ENCODE measurements at places on chromosomes 5 and 9. TPM values are rescaled to one million over a fixed set of nuclear protein-coding genes. Genes with fewer than 3 reads are reported as not detected.

The CCL27 gene
- not detected for total RNA-seq

The PCDHB7 gene
- not detected for total RNA-seq

The PLAC8L1 gene
- not detected for total RNA-seq

DNA sequence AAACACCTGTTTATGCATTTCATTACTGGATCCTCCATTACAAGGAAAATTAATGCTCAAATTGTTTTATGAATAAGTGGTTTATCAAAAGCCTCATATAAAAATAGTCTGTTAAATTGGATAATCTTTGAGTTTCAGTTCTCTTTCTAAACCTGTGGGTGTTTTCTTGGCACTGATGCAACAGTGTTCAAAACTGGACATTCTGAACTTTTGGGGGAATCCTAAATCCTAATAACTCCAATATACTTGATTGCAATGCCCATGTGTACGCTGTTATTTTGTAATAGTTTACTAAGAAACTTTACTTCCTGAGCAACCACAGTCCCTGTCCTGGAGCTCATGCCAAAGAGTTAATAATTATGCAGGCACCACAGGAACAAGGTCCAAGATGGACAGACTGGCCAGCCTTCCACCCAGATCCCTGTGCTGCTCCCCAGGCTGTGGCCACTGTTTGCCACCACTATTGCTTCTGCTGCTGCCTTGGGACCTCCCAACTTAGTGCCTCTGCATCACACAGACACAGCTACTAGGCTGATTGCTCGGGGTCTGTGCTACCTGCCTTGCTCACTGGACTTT, 14.0 kb downstream of the IRGM start:
- no peak for DNase-seq

- no peak for DNase-seq
Measured at GRCh38 chr5:68515514-68515913, 300.0 kb downstream of the PIK3R1 start.

DNA sequence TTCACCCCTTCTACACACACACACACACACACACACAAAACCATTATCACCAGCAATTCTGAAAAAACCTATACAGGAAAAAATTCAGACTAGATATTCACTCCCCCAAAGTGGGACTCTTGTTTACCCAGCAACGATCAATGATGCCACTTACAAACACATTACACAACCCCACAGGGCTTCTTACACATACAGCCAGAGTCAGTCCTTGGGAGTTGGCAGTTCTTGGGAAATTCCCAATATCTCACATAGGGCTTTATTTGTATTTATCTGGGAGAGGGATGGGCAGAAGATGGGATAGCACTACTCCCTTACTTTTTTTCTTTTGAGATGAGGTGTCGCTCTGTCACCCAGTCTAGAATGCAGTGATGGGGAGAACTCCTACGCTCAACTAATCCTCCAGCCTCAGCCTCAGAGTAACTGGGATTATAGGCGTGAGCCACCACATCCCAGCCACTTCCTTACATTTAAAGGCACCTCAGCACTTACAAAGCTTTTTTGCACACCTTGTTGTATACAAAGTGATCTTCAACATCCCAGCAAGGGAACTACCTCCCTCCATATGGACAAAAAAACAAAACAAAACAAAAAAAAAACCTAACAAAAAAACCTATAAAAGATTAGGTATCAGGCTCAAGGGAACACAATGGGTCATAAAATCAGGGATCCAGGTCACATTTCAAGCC, 168.4 kb downstream of the TSSK1B start:
- DNase-seq, result no peak

GRCh38 chr5:76804266-76804665, 14.6 kb upstream of the F2RL1 start:
- DNase-seq, result no peak

DNA sequence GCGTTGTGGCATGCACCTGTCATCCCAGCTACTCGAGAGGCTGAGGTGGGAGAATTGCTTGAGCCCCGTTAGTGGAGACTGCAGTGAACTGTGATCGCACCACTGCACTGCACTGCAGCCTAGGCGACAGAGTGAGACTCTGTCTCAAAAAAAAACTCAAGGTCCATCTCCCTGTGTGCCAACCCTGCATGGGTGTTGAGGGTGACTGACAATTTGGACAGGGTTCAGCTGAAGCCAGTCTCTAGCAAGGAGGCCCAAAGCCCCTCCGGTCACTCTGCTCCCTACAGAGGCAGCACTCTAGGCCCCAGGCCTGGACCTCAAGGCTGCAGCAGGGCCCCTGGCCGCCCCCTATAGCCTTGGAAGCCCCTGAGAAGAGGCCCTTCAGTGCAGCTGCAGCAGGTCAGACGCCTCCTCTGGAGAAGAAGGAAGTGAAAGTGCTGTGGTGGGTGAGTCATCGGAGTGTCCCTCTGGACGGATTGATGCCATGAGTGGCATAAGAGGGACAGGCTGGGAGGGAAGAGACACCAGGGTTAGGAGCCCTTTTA, 39.2 kb upstream of the NEK6 start:
- DNase-seq, result peak; percentile 68

DNA sequence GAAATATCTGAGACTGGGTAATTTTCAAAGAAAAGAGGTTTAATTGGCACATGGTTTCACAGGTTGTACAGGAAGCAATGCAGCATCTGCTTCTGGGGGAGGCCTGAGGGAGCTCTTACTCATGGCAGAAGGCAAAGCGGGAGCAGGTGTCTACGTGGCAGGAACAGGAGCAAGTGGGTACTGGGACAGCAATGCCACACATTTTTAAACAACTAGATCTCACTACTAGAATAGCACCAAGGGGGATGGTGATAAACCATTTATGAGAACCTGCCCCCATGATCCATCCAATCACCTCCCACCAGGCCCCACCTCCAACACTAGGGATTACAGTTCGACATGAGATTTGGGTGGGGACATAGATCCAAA, 47.6 kb upstream of the HOMER1 start:
- no peak for DNase-seq

DNA sequence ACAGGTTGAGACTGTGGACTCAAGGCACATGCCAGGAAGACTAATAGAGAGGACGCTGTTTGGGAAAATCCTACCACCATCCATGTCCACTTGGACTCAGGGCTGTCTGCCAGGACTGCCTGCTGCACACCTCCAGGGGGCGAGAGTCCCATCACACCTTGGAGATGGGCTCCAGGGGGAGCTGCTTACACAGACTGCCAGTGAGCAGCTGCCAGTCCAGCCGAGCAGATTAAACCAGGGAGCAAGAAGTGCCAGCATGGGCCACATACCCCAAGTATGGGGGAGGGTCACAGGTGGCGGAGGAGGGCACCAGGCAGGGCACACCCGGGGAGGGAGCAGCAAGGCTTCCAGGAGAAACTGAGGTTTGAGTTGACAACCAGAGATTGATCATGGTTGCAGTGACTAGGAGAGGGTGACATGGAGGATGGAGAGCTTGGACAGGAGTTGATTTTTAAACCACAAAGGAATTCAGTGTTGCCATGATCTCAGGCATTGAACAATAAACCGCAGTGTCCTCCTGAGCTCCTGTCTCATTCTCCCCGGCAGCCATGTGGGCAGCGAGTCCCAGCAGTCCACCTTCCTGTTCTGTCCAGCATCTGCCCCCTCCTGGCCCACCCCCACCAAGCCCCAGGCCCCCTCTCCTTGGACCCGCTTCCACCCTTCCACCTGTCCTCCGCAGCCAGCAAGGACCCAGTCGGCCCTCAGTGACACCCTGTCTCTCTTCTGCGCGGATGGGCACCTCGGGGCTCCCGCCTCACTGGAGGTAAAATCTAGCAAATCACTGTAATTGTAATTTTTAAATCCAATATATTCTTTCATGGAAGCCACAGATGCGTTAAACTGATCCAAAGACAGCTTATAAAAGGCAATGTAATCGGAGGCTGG, 3.1 kb upstream of the VAV2 start:
- DNase-seq, result no peak

DNA sequence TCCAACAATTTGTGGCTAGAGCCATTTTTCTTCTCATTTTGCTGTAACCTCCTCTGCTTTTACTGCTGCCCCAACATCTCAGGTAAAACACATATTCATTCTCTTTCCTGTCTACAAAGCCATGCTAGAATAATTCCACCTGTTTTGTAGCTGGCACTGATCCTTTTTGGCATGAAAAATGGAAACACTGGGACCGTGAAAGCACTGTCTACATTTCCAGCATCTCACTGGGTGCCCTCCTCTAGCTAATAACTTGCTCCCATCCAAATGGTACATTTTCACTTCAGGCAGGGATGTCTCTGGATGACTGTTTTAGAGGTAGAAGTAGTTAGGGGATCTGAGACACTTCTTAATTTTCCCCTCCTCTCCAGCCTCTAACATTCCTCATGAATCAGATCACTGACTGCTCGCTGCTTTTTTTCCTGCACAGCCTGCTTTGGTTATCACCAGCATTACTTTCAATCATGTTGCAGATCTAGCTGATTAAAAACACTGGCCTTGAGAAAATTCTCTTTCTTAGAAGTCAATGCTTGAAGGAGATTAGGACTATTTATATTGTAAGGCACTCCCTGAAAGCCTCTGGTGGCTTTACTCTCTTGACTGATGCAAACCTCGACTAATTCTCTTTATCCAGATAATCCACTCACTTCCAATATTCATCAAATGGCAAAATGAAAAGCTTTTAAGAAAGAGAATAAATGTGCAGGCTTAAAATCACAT, 1312.6 kb upstream of the DMAC1 start:
- DNase-seq, result no peak

GRCh38 chr5:132457371-132458225, 33.0 kb downstream of the IRF1 start:
- DNase-seq, result no peak

DNA sequence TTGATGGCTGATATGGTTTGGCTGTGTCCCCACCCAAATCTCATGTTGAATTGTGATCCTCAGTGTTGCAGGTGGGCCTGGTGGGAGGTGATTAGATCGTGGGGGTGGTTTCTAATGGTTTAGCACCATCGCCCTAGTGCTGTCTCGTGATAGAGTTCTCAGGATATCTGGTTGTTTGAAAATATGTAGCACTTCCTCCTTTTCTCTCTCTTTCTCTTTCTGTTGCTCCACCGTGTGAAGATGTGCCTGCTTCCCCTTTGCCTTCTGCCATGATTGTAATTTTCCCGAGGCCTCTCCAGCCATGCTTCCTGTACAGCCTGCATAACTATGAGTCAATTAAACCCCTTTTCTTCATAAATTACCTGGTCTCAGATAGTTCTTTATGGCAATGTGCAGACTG, 111.6 kb downstream of the SREK1 start:
- DNase-seq, result no peak
